NCI-H2227 treated with DMSO at 0.1 percent for 48 hours (cell line): ENCODE measurements at places on chromosomes 6 and 20.

DNA sequence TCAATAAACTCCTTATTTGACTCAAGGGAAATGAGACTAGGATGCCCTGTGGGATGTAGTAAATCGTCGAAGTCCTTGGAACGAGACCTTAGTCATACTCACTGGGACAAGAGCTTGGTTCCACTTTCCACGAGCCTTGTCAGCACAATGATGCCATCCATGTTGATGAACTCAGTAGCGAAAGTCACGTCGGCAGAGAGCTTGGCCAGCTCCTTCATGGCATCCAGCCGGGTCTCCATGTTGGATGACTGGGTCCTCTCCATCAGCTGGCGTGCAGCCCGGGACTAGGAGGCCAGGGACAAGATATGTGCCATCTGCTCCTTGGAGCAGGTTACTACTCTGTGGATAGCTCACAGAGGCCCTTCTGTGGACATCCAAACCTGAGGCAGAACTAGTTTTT is 17.5 kb downstream of the ELMO2 start:
- DNase-seq: no peak

GRCh38 chr6:141685416-141685815 is 447.3 kb upstream of the GJE1 start:
- DNase-seq: no peak

GRCh38 chr6:136463743-136464142 is 86.5 kb downstream of the MAP7 start:
- DNase-seq: no peak

DNA sequence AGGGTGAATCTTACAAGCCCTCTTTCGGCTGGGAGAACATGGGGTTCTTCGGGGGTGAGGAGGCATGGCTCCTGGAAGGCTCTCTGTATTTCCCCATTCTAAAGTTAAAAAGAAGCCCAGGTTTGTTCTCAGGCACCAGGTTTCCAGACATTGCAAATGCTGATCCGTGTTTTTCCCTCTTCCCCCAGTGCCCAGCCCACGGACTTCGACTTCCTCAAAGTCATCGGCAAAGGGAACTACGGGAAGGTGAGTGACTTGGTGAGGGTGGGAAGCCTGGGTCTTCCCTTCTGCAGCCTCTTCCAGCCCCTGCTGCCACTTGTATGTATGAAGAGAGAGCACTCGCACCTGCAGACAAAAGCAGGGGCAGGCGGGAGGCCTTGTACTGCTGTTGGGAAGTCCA is 8.7 kb downstream of the SGK2 start:
- DNase-seq: no peak

DNA sequence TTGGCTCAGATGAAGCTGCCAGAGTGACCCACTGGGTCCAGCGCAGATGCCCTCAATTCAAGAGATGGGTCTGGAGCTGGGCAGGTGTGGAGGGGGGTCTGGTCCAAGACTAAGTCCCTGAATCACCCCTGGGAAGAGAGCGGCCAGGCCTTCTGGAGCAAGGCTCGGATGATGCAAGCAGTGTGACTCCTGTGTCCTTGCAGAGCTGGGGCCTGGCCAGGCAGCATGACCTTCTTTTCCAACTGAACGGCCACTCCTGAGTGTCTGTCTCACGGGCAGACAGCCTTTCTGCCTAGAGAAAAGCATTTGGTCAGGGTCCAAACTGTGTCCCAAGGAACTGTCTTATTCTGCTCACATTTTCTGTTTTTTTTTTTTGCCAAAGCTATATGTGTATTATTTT is 42.6 kb upstream of the FNDC1 start:
- DNase-seq: no peak

- no peak for DNase-seq
These were observed 167.4 kb upstream of the OLIG3 start for GRCh38 chr6:137661601-137662000.

DNA sequence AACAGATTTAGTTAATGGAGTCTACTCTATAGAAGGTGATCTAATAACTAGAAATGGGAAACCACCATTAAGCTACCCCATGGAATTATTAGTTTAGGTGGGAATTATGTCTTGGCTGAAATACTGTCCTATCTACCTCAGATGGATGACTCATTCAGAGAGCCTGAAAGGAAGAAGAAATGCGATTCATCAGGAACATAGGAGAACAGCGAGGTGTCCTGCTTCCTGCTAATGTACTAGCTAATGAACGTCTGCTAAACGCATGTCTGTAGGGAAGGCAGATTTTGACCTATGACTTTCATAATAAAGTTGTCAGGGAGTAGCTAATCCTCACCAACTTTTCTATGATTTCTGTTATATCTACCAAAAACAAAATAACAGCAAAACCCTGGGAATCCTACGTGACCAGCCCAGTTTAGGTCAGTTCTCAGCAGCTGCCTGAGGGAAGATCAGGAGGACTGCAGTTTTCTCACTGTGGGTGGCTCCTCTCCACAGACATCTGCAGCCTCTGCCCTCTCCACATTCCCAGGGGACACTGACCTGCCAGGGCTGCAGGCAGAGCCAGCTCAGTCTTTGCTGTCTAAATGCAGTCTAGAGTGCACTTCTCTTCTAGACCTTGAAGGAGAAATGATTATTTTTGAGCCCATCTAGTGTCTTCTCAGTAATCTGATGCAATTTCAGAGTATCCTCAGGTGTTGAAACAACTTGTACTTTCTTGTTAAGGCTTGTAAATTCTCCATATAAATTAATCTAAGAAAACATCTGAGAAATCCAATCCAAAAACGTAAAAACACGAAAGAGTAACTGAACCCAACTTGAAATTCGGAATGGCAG is 18.1 kb upstream of the SFT2D1 start:
- no peak for DNase-seq

GRCh38 chr6:48765352-48765961 is 654.5 kb upstream of the PTCHD4 start:
- no peak for DNase-seq
